ENCODE measurements at places on chromosomes 3 and 15. TPM values are rescaled to one million over a fixed set of nuclear protein-coding genes. Genes with fewer than 3 reads are reported as not detected.

GRCh38 chr15:86231864-86232721 is 152.4 kb downstream of the AGBL1 start:
- DNase-seq: no peak

- DNase-seq: no peak
Observed at GRCh38 chr3:32705232-32705631, 20.2 kb downstream of the CNOT10 start.

DNA sequence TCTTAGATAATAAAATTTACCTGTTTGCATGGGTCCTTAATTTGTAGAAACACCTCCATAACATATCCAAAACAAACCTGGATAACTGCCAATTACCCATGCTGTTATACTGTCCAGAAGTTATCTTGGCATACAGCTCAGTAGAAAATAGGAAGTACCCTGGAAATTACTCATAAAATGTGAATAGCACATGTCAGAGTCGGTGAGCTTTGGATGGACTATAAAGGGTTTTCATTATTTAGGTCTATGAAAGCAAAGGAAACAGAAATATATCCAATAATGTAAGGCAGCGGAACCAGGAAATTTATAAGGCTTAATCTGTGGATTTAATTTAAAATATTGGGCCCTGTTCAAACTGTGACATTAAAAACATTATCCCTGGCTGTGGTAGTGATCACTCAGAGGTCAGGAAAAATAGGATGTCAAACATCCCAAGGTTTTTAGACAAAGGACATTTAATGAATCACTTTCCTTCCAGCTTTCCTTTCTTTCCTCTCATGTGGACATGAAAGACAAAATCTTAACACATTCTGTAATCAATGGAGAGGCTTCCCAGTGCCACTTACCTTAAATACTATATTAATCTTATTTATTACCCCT is 459.0 kb upstream of the DPH6 start:
- no peak for DNase-seq

GRCh38 chr15:38389924-38390542 is 63.9 kb upstream of the FAM98B start:
- DNase-seq: no peak

DNA sequence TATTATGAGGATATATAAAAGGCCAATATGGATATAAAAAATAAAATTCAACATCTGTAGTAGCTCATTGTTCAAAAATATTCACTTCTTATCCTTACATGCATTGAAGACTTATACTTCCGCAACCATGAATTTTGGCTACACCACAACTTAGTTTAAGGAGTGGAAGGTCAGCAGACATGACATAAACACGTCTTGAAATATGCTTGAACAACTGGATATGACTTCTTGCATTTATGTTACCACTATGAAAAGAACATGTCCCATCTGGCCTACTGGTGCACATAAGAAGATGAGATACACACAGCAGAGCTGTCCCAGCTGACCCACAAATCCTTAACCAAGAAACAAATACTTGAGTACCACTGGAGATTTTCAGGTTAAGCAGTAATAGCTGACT is 52.1 kb downstream of the MYO9A start:
- DNase-seq: peak; percentile 40

Gene TMEM212
- 0.16 TPM for polyA plus RNA-seq

Gene GABRB3
- 6.5 TPM for polyA plus RNA-seq

Gene ZKSCAN7
- polyA plus RNA-seq: 19.1 TPM

Gene CASR
- 25.1 TPM for polyA plus RNA-seq

All from left renal cortex interstitium (tissue), 4 donors.